ENCODE measurements at places on chromosomes 13 and 19.

DNA sequence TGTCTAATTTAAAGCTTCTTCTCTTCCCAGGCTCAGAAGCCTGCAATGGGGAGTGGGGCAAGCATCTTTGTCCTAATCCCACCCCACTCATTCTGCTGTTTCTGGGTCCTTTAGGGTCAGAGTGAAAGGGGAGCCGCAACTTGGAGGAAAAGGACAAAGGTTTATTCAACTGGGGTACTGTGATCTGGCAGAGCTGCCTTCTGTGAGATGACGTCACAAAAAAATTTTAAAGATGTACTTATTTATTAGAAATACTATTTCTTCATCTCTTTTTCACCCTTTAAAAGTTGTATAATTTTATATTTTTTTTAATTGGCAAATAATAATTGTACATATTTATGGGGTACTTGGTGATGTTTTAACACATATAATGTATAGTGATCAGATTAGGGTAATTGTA, 302.6 kb downstream of the TDRD3 start:
- H3K36me3 ChIP-seq: no peaks in the 10 kb centered on the region
- H3K27ac ChIP-seq: no peak overlapping the region
- no peak for DNase-seq
- no peaks in the 10 kb centered on the region for H3K4me1 ChIP-seq
- H3K27me3 ChIP-seq: no peaks in the 10 kb centered on the region

GRCh38 chr19:9986787-9987281, 23.5 kb downstream of the COL5A3 start:
- peaks cover 26% of the 10 kb centered on the region for H3K27me3 ChIP-seq
- no peaks in the 10 kb centered on the region for H3K4me1 ChIP-seq
- no peaks in the 10 kb centered on the region for H3K36me3 ChIP-seq
- DNase-seq: no peak
- no peak overlapping the region for H3K4me3 ChIP-seq

- peaks cover 23% of the 10 kb centered on the region for H3K4me1 ChIP-seq
- no peaks in the 10 kb centered on the region for H3K27me3 ChIP-seq
- H3K36me3 ChIP-seq: peaks cover 8% of the 10 kb centered on the region
- peak overlapping the region; percentile 95 for H3K27ac ChIP-seq
Measured at GRCh38 chr19:1649706-1650649, 2.4 kb downstream of the TCF3 start.

DNA sequence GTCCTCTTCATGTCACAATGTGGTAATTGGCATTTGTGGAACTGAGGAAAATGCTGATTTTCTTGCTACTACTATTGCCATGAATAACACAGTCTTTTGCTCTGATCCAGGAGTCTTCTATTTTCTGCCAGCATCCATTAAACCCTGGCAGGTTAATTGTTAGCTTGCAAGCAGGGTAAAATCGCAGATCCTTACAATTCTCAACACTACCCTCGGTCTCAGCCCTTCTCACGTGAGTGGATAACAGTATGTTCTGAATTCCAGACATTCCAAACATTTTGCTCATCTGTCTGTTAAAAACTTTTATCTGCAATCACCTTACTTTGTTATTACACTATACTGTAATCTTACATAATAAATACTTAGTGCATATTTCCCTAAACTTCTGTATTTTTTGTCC, 251.3 kb upstream of the ATXN8OS start:
- DNase-seq: no peak
- no peaks in the 10 kb centered on the region for H3K4me1 ChIP-seq
- H3K27ac ChIP-seq: no peak overlapping the region
- no peaks in the 10 kb centered on the region for H3K27me3 ChIP-seq
- H3K36me3 ChIP-seq: no peaks in the 10 kb centered on the region
- no peak overlapping the region for H3K4me3 ChIP-seq

- no peaks in the 10 kb centered on the region for H3K36me3 ChIP-seq
- H3K4me1 ChIP-seq: peaks cover 33% of the 10 kb centered on the region
- H3K27me3 ChIP-seq: no peaks in the 10 kb centered on the region
- no peak overlapping the region for H3K27ac ChIP-seq
Measured at GRCh38 chr13:40069173-40070044, 413.9 kb downstream of the COG6 start.

GRCh38 chr13:21429211-21429610, 29.9 kb downstream of the ZDHHC20 start:
- H3K27me3 ChIP-seq: no peaks in the 10 kb centered on the region
- no peak overlapping the region for H3K27ac ChIP-seq
- DNase-seq: no peak
- peaks cover 46% of the 10 kb centered on the region for H3K36me3 ChIP-seq
- H3K4me1 ChIP-seq: peaks cover 20% of the 10 kb centered on the region

DNA sequence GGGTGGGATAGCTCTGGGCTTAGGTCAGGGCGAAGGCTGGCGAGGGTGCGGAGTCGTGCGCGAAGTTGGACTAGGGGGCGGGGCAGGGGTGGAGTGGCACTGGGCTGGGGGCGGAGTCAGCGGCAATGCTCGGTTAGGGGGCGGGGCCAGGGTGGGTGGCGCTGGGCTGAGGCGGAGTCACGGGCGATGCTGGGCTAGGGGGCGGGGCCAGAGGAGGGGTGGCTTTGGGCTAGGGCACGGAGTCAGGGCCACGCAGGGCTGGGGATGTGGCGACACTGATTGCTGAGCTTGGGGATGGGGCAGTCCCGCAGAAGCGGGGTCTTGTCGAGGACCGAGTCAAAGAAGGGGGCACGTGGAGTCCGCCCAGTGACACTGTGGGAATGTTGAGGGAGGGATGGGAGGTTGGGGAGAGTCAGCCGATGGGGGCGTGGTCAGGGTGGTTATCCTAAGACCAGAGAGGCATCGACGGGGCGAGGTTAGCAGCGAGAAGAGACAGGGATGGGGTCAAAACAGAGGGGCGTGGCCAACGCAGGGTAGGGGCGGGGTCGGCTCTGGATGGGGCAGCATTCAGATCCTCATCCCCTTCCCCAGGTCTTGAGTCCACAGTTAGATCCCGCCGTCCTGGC, 8.7 kb downstream of the HOMER3 start:
- no peaks in the 10 kb centered on the region for H3K36me3 ChIP-seq
- peaks cover 28% of the 10 kb centered on the region for H3K27me3 ChIP-seq
- H3K4me1 ChIP-seq: peaks cover 2% of the 10 kb centered on the region
- peak; percentile 81 for DNase-seq
- no peak overlapping the region for H3K27ac ChIP-seq

GRCh38 chr13:31880851-31881494, 141.6 kb downstream of the RXFP2 start:
- H3K4me1 ChIP-seq: no peaks in the 10 kb centered on the region
- H3K27ac ChIP-seq: no peak overlapping the region
- DNase-seq: no peak
- no peak overlapping the region for H3K4me3 ChIP-seq

DNA sequence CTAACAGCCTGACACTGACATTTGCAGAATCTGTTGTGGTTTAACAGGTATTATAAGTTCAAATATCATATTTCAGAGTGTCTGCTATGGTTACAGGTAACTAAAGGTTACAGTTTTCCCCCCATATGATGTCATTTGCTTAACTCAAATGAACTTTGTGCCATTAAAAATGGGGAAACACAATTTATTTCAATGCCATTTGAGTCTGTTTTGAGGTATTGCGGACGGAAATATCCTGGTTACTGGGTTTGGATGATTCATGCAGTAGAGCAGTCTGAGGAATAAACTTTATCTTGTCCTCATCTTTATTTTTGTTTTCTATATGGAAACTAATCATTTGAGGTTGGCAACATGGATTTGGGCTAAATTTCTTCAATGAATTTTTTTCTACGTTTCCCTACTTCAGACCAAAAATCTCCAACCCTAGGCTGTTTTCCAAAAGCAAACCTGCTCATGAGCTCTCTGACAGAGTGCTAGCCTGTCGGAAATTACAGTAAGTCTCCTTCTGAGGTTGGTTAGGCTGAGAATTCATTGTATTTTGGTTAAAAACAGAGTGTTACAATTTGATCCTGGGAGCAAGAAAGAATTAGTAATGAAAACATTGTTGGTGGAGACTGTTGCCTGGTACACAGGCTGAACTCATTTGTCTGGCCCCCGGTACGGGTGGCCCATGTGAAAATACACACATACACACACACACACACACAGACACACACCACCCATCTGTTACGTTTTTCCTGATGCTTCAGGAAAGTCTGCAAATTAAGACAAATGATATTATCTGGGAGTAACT, 66.1 kb downstream of the AKAP11 start:
- H3K27me3 ChIP-seq: no peaks in the 10 kb centered on the region
- peaks cover 42% of the 10 kb centered on the region for H3K4me1 ChIP-seq
- no peak for DNase-seq
- H3K36me3 ChIP-seq: no peaks in the 10 kb centered on the region
- no peak overlapping the region for H3K4me3 ChIP-seq

GRCh38 chr19:55082020-55082851, 6.6 kb downstream of the EPS8L1 start:
- peaks cover 20% of the 10 kb centered on the region for H3K4me1 ChIP-seq
- peaks cover 77% of the 10 kb centered on the region for H3K27me3 ChIP-seq
- peak; percentile 57 for DNase-seq

GRCh38 chr13:84136582-84136981, 254.3 kb upstream of the SLITRK1 start:
- peak overlapping the region; percentile 29 for H3K4me3 ChIP-seq
- peak overlapping the region; percentile 32 for H3K27ac ChIP-seq
- H3K27me3 ChIP-seq: no peaks in the 10 kb centered on the region
- no peak for DNase-seq

DNA sequence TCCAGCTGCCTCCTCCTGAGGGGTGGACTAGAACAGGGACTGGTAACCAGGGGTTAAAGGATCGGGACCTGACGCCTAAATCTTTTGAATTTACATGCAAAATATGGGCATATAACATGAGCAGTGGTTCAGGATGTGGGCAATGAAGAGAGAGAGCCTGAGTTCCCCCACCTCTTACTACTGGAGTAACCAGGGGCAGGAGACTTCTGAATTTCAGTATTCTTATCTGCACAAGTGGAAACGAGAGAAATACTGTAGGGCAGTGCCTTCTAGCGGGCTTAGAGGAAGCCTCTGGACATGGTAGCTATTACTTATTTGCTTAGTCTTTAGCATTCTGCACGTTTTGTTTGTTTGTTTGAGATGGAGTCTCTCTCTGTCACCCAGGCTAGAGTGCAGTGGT, 26.3 kb downstream of the BCAT2 start:
- no peak overlapping the region for H3K27ac ChIP-seq
- DNase-seq: no peak

DNA sequence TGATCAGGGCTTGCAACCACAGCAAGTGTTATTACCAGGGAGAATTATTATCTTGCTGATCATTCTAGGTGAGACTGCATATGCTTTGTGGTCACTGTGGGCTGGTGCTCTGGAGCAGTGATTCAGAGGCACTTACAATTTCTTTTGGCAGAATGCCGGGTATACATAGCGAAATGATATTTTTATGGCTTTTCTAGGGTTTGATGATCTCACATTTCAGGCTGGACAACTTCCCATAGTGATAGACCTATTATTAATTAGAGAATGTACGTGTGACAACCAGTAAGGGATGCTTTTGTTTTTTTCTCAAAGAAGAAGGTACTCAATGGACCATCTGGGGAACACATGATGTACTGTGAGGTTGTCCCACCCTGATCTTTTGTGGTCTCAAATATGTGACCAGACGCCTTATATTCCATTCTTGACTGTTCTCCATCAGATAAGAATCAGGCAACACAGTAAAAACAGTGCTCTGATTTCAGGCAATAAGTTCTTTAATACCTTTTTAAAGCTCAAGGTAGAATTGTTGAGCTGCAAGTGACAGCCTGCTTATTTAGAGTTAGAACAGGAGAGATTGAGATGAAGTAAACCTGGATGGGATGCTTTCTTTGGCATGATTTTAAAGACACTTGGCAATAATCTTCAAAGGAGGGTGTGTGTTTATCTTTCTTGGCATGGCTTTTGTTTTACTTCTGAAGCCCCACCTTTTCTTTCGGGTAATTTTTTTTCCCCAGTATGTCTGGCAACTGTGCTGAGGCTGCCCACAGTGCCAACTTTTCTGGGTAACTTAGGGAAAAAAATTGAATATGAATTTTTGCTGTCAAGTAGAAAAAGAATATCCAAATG, 27.4 kb upstream of the SCEL start:
- DNase-seq: no peak
- H3K36me3 ChIP-seq: no peaks in the 10 kb centered on the region
- H3K4me1 ChIP-seq: peaks cover 31% of the 10 kb centered on the region
- no peak overlapping the region for H3K27ac ChIP-seq
- peaks cover 7% of the 10 kb centered on the region for H3K27me3 ChIP-seq

DNA sequence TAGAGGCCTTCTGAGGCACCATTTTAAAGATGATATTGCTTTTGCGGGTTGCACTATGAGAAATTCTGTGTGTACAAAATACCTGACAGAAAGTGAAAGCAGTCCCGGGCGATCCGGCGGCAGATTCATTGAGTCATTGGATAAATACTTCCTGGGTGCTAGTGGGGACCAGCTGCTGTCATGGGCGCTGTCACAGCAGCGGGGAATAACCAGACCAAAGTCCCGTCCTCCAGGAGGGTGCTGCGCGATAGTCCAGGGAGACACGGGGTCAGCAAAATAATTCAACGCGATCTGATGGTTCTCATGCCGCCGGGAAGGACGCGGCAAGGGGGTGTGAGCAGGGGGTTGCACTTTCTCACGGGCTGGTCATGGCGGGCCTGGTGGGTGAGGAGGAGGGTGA, 13.5 kb downstream of the ZFR2 start:
- H3K27ac ChIP-seq: no peak overlapping the region
- no peak for DNase-seq
- no peak overlapping the region for H3K4me3 ChIP-seq
- H3K27me3 ChIP-seq: no peaks in the 10 kb centered on the region

- no peak for DNase-seq
- H3K36me3 ChIP-seq: no peaks in the 10 kb centered on the region
- no peak overlapping the region for H3K27ac ChIP-seq
- H3K4me1 ChIP-seq: peaks cover 9% of the 10 kb centered on the region
- no peak overlapping the region for H3K4me3 ChIP-seq
Measured at GRCh38 chr13:99442273-99442895, 58.9 kb upstream of the TM9SF2 start.

DNA sequence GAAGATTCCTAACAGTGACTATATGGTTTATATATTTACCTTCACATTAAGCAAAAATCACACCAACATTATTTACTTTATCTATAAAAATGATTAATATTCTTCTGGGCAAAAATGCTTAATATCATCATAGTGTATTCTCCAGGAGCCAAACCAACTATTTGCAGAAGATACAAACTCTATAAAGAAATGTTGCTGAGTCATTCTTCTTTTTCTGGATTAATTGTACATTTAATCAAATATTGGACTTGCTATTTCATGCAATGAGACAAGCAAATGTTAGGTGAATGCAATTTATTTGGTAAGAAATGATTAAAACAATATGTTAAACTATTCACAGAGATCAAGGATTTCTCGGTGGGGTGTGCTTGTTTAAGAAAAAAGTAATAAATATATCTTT, 1075.8 kb downstream of the PCDH9 start:
- H3K4me1 ChIP-seq: no peaks in the 10 kb centered on the region
- no peaks in the 10 kb centered on the region for H3K27me3 ChIP-seq
- H3K36me3 ChIP-seq: no peaks in the 10 kb centered on the region
- DNase-seq: no peak

DNA sequence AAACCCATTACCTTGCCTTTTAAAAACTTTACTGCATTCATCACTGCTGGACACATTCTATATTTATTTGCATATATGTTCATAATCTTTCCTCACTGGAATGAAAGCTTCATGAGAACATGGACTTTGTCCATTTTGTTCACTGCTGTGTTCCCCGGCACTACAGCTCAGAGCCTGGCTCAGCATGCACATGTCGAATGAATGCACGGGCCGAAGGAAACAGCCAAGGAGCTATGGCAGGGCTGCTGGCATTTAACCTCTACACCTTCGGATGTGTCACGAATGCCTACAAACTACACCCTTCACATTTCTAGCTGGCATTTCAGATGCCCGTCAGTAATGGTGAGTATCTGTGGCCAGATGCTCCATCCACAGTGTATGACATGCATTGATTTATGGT, 7.6 kb downstream of the MTIF3 start:
- no peaks in the 10 kb centered on the region for H3K27me3 ChIP-seq
- peaks cover 53% of the 10 kb centered on the region for H3K4me1 ChIP-seq
- no peak for DNase-seq
